Naive thymus-derived CD8-positive, alpha-beta T cell (primary cell): ENCODE measurements at places on chromosomes 11 and 22.

- H3K4me3 ChIP-seq = no peak overlapping the region
- H3K27ac ChIP-seq = no peak overlapping the region
- no peak for DNase-seq
- H3K4me1 ChIP-seq = no peaks in the 10 kb centered on the region
- no peaks in the 10 kb centered on the region for H3K27me3 ChIP-seq
Measured at GRCh38 chr11:47340980-47341775, 11.3 kb downstream of the MYBPC3 start.

DNA sequence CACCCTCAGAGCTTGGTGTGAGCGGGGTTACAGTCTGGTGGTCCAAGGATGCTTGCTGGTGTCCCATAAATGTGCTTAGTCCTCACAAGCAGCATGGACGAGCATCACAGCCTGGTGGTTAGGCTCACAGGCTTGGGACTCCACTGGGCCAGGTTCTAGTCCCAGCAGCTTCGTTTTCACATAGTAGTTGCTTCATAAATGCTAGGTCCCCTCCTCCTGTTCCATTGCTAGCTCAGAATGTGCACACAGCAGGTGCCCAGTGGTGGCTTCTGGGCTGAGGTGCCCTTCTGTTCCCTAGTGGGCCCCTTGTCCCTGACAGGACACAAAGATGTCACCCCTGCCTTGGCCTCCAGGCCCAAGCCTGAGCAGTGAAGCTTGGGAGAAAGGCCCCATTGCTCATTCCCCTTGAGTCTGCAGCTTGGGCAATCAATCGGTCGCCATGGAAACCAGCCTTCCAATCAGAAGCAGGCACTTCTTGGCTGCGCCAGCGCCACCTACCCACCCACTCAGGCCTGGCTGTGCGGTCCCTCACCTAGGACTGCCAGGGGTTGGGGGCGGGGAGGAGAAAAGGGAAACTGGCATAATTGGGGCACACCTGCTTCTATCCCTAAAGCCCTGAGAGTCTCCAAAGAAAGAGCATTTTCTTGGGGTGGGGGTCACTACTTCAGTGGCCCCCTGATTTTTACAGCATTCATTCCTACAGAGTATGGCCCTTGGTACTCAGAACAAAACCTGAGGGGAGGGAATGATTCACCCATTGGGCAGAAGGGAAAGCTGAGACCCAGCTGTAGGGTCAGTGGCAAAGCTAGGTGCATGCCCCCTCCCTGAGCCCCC lies 48.1 kb downstream of the CYTH4 start:
- no peak overlapping the region for H3K4me3 ChIP-seq
- peaks cover 15% of the 10 kb centered on the region for H3K4me1 ChIP-seq
- no peak for DNase-seq
- peaks cover 3% of the 10 kb centered on the region for H3K36me3 ChIP-seq
- no peak overlapping the region for H3K27ac ChIP-seq

- H3K4me3 ChIP-seq = no peak overlapping the region
- no peak for DNase-seq
- H3K36me3 ChIP-seq = no peaks in the 10 kb centered on the region
Measured at GRCh38 chr22:50727678-50728522, 10.1 kb upstream of the ACR start.

DNA sequence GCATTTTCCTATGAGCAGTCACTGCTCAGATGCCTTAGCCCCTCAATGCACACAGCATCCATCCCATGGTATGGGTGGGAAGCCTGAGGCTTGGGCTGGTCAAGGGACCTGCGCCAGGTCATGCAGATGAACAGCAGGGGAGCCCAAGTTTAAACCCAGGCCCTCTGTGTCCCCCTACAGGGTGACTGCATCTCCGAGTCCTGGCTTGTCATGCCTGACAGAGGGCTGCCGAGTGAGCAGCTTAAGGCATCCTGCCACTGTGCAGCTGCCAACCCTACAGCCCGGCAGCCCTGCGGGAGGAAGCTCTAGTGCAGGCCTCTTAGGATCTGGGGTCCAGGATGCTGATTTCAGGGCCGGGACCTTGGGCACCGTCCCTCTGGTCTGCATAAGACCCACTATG lies 10.0 kb downstream of the IL2RB start:
- no peak overlapping the region for H3K4me3 ChIP-seq
- H3K4me1 ChIP-seq = peaks cover 45% of the 10 kb centered on the region
- DNase-seq = no peak
- peaks cover 83% of the 10 kb centered on the region for H3K36me3 ChIP-seq
- H3K27ac ChIP-seq = no peak overlapping the region

DNA sequence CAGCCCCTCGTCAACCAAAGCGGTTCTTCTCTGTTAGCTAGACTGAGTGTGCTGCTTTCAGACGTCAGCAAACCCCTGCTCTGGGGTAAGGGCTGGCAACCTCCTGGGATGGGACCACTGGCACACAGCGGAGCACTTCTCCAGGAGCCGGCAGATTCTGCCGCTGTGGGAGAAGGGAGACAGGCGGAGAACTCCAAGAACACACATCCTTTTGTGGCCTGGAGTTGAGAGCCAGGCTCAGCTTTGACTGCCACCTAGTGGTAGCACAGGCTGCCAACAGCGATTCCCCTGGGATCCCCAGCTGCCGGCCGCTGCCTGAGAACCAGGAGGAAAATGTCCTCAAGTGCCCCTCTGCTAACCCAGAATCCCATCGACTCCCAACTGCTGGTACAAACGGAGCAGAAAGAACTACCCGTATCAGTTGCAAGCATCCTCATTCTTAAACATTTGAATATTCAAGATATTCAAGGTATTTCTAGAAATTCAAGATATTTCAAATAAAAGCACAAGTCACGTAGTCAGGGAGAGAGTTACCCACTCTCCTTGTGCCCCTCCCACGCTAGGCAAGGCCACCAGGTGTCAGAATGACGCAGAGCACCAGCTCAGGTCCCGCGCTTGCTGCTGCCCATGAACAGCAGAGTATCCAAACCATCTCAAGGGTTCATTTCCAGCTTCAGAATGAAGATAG lies 4.9 kb downstream of the LTO1 start:
- peak overlapping the region; percentile 51 for H3K4me3 ChIP-seq
- no peaks in the 10 kb centered on the region for H3K36me3 ChIP-seq
- peak; percentile 17 for DNase-seq
- H3K27ac ChIP-seq = no peak overlapping the region

DNA sequence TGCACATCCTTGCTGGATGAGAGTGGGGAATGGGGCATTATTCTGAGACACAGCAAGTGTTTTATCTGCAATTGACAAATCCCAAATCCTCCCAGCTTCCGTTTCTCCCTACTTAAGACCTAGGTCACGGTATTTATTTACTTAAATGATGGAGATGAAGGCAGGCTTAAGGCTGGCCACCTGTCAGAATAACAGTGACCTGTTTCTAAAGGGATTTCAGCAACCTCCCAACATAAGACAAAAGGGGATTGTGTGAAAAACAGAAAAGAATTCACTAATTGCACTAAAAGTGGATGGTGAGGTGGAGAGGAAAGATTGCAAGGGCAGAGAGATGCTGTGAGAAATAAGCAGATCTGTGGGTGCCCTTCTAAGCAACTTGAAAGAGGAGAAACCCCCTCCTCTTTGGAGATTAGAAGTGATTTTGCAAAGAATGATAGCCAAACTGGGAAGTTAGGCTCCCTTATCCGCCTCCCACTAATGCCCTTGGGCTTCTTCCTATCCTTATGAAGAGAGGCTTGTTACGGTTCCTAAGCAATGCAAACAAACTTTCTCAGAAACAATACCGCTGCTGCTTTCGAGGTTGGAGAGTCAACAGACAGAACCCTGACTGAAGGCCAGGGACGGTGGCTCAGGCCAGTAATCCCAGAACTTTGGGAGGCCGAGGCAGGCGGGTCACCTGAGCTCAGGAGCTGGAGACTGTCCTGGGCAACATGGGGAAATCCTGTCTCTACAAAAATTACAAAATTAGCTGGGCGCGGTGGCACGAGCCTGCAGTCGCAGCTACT lies 84.3 kb downstream of the ARL14EP start:
- H3K4me3 ChIP-seq = no peak overlapping the region
- H3K27me3 ChIP-seq = no peaks in the 10 kb centered on the region
- no peaks in the 10 kb centered on the region for H3K36me3 ChIP-seq
- H3K4me1 ChIP-seq = peaks cover 17% of the 10 kb centered on the region
- DNase-seq = no peak

DNA sequence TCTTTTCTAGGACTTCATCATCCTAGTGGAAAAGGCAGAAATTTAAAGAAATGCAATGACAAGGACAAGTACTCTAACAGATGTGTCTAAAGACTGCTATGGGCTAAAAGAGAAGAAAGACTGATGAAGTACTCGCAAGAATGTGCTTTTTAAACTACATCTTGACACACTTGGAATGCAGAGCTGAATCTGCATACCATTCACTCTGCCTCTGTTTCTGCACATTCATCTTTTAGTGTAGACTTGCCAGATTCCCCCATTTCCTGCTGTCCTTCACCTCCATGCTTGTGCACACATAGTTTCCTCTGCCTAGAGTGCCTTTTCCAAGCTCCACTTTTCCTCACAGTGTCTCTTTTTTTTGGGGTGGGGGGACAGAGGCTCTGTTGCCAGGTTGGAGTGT lies 239.0 kb upstream of the CCDC179 start:
- no peak overlapping the region for H3K27ac ChIP-seq
- no peak for DNase-seq
- no peaks in the 10 kb centered on the region for H3K4me1 ChIP-seq
- no peaks in the 10 kb centered on the region for H3K27me3 ChIP-seq

DNA sequence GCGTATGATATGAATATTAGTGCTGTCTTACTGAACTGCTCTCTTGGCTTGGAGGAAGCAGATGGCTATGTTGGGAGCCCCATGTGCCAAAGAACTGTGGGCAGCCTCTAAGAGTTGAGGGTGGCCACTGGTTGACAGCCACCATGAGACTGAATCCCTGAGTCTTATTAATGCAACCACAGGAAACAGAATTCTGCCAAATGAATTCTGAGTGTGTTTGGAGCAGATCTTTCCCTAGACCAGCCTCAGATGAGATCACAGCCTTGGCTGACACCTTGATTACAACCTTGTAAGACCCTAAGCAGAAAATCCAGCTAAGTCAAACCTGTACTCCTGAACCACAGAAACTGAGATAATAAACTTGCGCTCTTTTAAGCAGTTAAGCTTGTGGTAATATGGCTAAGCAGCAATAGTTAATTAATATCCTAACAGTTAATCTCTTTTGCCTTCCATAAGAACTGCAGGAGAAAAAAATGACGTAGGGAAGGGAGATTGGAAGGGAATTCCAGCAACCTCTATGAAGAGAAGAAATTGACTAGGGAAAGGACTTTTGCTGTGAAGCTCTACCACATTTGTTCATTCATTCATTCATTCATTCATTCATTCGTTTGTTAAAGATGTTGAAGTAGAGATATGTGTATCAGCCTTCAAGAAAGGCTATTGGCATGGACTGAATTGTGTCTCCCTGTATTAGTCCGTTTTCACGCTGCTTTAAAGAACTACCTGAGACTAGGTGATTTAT lies 26.8 kb downstream of the ADM start:
- H3K4me1 ChIP-seq = no peaks in the 10 kb centered on the region
- no peak overlapping the region for H3K4me3 ChIP-seq
- no peak for DNase-seq
- no peak overlapping the region for H3K27ac ChIP-seq
- H3K36me3 ChIP-seq = no peaks in the 10 kb centered on the region

DNA sequence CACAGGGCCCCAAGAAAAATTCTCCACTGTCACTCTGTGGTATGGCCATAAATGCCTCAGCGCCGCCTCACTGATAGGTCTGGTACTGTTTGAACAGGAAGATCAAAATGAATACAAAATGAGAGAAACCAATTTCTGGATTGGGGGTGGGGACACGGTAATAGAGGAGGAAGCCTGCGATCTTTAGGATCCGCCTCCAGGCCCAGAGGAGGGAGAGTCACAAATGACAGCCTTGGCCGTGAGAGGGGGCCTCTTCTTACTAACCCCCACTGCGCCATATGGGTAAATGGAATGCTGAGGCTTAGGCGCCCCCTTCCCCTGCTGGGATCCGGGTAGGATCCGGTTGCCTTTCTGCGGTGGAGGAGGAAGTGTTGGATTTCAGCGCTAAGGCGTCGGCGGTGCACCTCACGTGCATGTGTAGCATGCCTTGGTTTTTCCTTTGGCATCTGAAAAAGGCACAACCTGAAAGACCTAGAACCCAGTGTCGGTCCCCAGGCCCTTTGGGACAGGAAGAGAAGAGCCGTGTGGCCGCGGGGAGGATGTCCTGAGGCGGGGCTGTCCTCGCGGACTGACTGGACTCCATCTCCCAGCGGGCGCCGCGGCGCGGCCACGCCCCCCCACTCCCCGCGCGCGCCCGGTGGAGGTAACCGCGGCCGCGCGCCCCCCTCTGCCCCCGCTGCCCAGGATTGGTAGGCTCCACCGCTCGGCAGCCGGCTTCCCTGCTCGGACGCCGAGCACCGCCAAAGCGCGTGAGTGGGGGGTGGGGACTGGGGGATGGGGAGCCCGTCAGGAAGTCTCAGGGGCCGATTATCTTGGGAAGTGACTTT lies 718 bp upstream of the MADD start:
- peak; percentile 82 for DNase-seq
- H3K36me3 ChIP-seq = no peaks in the 10 kb centered on the region
- peak overlapping the region; percentile 94 for H3K27ac ChIP-seq
- peaks cover 75% of the 10 kb centered on the region for H3K4me1 ChIP-seq
- peak overlapping the region; percentile 86 for H3K4me3 ChIP-seq

DNA sequence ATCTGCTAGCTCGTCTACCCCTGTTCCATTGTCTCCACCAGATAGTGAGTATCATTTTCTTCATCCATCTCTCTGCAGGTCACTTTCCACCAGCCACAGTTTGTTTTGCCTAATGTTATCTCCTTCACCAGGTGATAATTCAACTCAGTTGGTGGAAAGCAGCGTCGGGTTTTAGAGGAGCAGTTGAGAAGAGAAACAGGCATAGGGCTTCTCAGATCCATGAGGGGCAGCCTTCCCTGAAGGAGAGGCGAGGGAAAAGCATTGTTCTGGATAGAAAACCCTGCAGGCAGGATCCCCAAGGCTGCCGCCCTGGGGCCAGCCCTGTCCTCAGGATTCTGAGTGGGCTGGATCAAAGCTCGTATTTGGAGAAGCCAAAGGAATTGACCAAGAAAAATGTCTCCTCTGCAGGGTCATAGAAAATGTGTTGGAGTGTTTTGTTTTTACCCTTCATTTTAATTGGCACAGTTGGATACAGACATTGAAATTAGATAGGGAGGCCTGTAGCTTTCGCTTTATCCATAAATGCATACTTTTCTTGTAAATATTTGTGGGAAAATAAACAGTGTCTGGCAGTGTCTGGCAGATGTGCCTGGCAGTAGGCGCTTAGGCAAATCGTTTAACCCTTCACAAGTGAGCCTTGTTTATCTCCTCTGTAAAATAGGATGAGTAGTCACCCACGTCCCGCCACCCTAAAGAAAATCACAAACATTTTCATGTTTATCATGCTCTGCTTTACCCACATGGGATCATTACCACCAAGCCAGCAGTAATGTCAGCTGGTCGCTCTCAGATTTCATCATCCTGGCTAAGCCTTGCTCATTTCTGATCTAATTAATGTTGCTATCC lies 73.4 kb upstream of the TTC12 start:
- no peak for DNase-seq
- peaks cover 30% of the 10 kb centered on the region for H3K27me3 ChIP-seq
- no peaks in the 10 kb centered on the region for H3K36me3 ChIP-seq
